Skeletal muscle cell (primary cell): ENCODE measurements at places on chromosomes 3 and 15.

DNA sequence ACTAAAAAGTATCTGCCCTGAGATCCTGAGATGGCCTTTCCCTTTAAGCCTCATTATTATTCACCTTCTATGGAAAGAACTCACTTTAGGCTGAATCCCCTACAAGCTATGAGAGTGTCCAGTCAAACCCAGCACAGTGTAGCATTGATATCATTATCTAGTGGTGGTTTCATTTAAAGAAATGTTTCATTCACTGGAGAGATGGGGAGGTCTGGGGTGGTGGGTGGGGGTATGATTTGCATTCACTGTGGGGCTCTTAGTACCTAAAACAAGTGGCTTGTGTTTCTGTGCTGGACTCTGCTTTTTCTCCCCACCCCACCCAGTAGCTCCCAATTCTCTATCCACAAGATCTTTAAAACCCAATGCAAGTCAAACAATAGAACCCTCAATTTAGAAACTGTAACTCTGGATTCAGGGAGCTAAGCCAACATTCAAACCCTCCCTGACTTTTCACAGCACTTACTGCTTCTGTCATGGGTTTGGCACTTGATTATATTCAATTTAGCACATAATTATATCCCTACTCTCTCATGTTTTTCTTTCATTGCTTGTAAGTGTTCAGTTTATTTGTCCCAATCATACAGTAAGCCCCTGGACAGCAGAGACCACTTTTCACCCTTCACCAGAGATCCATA, 310.5 kb upstream of the THBS1 start:
- no peak for DNase-seq

DNA sequence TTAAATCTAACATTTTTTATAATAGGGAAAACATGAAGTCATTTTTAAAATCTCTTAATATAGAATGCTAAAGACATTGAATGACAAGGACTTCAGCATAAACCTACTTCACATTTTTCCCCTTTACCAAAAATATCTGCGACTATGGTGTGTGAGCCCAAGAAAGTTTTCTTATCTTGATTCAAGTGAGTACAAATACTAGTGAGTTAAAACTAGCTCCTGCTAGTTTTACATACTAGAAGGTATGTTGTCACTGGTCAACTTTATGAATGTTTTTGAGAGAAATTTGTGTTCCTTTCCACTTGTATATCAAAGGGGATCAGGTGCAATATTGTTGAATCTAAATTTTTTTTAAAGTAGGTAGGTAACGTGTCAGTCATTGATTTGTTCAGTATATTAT, 152.4 kb upstream of the CGNL1 start:
- DNase-seq, result no peak

DNA sequence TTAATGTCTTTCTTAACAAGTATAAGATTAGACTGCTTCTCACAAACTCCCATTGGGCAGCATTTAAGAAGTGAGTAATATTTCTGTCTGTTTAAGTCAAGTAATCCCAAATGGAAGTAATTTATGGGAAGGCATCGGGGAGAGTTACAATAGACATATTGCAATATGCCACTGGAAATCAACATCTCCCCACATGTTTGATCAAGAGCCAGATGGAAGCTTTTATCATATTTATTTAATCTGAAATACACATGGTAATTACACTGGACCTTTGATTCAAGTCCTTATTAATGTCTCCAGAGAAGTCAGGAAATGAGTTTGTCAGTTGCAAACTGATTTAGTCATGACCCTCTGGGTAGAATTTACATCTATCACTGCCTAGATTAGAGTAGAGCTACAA, 943.8 kb downstream of the VGLL3 start:
- no peak for DNase-seq

GRCh38 chr3:138371070-138371965, 22.9 kb downstream of the MRAS start:
- no peak for DNase-seq

DNA sequence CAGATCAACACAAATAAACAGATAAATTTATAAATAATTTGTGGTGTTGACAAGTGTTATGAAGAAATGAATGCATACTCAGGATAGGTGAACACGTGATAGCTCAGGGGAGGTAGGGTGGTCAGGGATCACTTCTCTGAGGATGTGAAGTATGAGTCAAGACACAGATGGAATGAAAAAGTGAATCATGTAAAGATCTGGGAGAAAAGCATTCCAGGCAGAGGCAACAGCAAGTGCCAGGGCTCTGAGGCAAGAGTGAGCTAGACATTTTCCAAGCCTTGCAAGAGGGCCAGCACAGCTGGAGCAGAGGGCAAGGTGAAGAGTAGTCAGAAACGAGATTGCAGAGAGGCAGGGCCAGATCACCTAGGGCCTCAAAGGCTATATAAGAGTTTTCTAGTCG, 177.8 kb downstream of the WNT5A start:
- DNase-seq, result no peak

DNA sequence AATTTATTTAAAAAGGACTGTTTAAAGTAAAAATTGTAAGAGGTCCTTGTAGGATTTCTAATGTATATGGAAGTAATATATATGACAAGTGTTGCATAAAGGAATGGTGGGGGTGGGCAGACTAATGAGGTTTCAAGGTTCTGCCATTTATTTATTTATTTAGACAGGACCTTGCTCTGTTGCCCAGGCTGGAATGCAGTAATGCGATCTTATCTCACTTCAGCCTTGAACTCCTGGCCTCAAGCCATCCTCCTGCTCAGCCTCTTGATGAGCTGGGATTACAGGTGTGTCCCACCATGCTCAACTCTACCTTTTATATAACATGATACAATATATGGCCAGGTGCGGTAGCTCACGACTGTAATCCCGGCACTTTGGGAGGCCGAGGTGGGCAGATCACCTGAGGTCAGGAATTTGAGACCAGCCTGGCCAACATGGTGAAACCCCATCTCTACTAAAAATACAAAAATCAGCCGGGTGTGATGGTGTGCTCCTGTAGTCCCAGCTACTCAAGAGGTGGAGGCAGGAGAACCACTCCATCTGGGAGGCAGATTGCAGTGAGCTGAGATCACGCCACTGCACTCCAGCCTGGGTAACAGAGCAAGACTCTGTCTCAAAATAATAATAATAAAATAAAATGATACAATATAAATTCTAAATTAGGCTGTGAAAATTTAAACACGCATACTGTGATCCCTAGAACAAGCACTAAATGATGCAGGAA, 33.8 kb upstream of the IGF2BP2 start:
- DNase-seq, result no peak

GRCh38 chr3:49602877-49603411, 48.7 kb downstream of the BSN start:
- DNase-seq, result no peak

- DNase-seq, result no peak
Observed at GRCh38 chr3:106302451-106303221, 433.8 kb upstream of the CBLB start.

GRCh38 chr3:16073203-16073602, 101.3 kb upstream of the GALNT15 start:
- no peak for DNase-seq

DNA sequence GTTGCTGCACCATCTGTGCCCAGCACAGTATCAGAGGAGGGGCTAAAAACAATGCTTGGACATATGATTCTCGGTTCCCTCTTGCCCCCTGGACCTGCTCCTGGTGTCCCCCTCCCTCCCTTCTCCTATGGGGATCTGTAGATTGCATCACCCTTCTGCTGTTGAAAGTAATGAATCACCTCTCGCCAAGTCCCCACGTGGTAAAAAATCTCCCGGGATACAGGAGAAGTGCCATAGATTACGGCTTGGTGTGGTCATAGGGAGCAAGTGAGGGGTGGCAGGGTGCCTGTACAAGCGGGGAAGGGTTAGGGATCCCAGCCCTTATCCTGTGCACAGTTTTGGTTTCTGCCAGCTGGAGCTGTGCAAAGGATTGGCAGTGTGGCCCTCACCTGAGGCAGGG, 37.7 kb downstream of the AMOTL2 start:
- DNase-seq, result no peak

DNA sequence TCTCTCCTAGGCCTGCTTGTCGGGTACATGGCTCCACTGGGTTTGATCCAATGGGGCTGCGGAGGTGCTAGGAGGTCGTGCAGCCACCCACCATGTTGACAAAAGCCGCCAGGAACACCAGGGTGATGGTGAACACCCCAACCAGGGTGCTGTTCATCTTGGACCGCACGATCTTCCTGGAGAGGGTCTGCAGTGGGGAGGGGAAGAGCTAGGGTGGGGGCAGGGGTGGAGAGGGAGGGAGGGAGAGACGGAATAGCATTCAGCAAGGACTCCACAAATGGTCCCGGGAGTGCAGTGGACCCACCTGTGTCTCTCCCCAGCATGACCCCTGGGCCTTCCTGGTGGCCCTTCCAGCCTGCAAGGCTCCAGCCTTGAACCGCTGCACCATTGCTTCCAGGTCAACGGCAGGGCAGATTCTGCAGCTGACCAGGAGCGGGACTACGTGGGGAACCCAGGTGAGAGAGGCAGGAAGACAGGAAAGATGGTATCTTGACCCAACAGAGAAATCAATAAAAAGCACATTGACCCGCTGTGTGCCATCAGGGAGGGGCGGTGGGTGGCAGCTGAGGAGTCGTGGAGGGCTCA, 102.3 kb downstream of the SEC22A start:
- no peak for DNase-seq

GRCh38 chr3:115789481-115789880, 166.2 kb downstream of the GAP43 start:
- no peak for DNase-seq

- no peak for DNase-seq
Observed at GRCh38 chr3:38315488-38316230, 30.9 kb upstream of the XYLB start.

GRCh38 chr3:106381286-106381938, 512.6 kb upstream of the CBLB start:
- no peak for DNase-seq

DNA sequence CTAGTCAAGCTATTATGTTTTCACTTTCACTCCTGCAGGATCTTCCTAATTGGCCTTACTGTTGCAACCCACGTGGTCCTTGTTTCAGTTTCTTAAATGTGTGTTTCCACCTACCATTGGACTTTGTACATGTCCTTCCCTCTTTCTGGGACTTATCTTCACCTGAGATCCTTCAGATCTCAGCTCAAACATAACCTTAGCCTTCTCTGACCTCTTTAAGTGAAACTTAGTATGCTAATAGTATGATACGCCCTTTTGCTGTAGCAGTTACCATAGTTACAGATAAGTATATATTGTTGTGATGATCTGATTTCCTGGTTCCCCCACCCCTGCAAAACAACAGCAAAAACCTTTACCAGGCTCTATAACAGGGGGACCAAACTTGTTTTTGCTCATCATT, 35.2 kb downstream of the U2SURP start:
- DNase-seq, result no peak

DNA sequence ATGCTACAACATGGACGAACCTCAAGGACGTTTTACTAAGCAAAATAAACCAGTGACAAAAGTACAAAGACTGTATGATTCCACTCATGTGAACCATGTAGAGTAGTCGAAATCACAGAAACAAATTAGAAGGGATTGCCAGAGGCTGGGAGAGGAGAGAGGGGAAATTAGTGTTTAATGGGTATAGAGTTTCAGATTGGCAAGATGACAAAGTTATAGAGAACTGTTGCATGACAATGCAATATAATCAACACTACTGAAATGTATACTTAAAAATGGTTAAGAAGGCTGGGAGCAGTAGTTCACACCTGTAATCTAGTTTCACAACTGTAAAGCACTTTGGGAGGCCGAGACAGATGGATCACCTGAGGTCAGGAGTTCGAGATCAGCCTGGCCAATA, 36.9 kb downstream of the PLS1 start:
- DNase-seq, result no peak

GRCh38 chr3:30933478-30934207, 39.2 kb upstream of the GADL1 start:
- no peak for DNase-seq

DNA sequence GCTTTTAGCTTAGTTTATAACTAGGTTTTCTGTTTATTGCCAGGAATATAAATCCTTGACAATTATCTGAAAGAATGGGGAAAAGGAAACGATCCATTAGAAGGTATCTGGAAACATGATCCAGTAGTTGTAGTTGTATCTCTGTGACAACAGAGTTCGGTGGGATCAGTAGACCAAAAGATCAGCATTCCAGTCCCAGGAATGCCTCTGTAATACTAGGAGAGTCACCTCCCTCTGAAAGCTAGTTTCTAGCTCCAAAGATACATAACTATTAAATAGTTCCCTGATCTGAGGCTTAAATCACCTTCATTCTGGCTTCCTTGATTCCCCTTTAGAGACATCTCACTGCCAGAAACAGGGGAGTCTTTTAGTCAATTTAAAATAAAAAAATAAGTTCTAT, 34.1 kb downstream of the MB21D2 start:
- DNase-seq, result no peak

GRCh38 chr3:101279765-101280385, 40.5 kb downstream of the IMPG2 start:
- no peak for DNase-seq

DNA sequence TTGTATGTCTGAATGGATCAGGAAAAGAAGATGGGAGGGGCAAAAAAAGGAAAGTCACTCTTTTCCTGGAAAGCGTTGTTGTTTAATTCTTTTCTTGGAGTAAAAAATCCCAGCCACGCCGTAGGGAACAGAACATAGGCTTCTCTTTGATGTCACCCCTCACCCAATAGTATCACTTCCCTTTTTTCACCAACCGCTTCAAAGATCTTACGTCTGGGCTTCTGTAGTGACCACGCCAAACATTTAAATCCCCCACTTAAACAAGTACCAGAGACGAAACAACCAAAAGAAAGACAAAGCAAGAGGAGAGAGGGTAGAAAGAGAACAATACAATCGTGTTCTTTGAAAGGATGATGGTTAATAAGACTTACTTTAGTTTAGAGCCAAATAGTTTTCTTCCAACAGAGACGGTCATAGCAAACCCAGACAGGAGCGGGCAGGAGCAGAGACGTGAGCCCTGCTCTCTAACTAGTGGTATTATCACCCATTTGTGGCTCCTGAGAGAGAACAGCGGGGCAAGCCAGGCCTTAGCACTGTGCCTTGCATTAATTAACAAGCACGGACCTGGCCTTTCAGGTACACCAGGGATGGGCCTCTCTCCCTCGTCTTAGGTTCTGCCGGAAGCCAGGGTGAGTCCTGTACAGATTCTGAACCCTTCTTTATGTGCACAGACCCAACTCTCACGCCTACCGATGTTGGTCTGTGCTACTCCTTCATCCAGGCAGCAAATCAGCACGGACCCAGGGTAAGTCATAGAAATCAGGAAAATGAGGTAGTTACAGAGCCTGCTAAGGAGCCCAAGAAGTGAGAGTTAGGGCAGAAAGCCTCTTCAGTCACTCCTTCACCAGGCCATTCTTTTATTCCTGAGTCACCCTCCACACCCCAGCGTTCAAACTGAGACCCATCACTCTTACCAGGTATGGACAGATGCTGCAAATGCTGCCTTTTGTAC, 28.2 kb upstream of the BCL6 start:
- no peak for DNase-seq
